ENCODE measurements at places on chromosomes 12 and 14. TPM values are rescaled to one million over a fixed set of nuclear protein-coding genes. Genes with fewer than 3 reads are reported as not detected.
A peak's percentile ranks its signal among the peaks of the same experiment; 100 is the strongest.

DNA sequence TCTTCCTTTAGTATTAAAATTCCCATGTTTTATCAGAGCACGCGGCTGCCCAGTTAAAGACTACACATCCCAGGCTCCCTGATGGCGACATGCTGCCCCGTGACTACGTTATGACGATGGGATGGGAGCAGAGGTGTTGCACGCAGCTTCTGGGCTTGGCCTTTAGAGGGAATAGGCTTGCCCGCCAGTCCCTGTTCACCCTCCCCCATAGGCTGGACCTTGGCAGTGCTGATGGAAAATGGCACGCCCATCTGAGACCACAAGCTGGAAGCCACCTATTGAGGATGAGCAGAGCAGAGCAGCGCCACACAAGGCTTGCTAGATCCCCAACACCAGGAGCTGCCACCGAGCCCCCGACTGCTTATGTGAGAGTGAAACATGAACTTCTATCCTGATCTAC, 24.7 kb downstream of the TTC7B start:
- DNase-seq = no peak
- no peak overlapping the region for H3K27ac ChIP-seq
- H3K4me3 ChIP-seq = no peak overlapping the region
- H3K36me3 ChIP-seq = no peaks in the 10 kb centered on the region

GRCh38 chr12:52024845-52025230, 18.1 kb downstream of the TAMALIN start:
- H3K4me3 ChIP-seq = no peak overlapping the region
- H3K27me3 ChIP-seq = peaks cover 5% of the 10 kb centered on the region
- no peak overlapping the region for H3K27ac ChIP-seq
- peaks cover 18% of the 10 kb centered on the region for H3K4me1 ChIP-seq
- H3K36me3 ChIP-seq = no peaks in the 10 kb centered on the region

- no peak for DNase-seq
- no peak overlapping the region for H3K27ac ChIP-seq
- no peak overlapping the region for H3K4me3 ChIP-seq
- no peaks in the 10 kb centered on the region for H3K4me1 ChIP-seq
Measured at GRCh38 chr12:51721282-51721940, 127.1 kb downstream of the FIGNL2 start.

DNA sequence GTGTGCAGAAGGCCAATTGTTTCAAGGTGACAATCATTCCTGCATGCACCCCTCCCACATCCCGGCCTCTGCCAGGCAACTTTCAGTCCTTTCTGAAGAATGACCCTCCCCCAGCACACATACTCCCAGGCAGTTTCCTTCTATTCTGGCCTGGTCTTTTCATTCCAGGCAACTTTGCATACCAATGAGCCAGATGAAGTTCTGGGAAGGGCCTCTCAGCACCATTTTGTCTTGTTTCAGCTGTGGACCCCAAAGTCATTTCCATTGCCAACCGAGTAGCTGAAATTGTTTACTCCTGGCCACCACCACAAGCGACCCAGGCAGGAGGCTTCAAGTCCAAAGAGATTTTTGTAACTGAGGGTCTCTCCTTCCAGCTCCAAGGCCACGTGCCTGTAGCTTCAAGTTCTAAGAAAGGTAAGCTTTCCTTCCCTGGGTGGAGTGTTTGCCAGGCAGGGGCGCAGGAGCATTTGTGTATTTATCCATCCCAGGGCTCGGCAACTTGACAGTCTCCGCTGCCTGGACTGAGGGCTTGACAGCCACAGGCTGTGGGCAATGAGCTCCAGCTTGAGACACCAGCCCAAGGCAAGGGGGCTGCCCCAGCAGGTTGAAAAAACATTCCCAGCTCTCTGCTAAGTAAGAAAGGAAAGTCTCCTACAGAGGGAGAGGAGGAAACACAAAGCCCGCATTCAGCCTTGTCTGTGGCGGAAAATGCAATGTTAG, 16.4 kb downstream of the BCL2L14 start:
- no peaks in the 10 kb centered on the region for H3K36me3 ChIP-seq
- peak; percentile 39 for DNase-seq
- H3K4me1 ChIP-seq = no peaks in the 10 kb centered on the region
- H3K27me3 ChIP-seq = no peaks in the 10 kb centered on the region

DNA sequence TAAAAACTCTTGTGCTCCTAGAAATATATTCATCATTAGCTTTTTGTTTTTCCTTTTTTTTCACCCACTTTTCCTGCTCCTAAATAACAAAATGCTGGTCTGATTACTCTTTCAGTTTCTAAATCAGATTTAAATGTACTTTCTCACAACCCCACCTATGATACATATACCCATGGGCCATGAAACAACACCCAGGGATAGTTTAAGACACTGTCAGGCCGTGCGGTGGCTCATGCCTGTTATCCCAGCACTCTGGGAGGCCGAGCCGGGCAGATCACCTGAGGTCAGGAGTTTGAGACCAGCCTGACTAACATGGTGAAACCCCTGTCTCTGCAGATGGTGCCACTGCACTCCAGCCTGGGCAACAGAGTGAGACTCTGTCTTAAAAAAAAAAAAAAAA, 1.6 kb upstream of the NUMB start:
- no peak overlapping the region for H3K27ac ChIP-seq
- peaks cover 10% of the 10 kb centered on the region for H3K4me1 ChIP-seq
- H3K4me3 ChIP-seq = no peak overlapping the region
- no peaks in the 10 kb centered on the region for H3K27me3 ChIP-seq
- H3K36me3 ChIP-seq = no peaks in the 10 kb centered on the region
- no peak for DNase-seq

DNA sequence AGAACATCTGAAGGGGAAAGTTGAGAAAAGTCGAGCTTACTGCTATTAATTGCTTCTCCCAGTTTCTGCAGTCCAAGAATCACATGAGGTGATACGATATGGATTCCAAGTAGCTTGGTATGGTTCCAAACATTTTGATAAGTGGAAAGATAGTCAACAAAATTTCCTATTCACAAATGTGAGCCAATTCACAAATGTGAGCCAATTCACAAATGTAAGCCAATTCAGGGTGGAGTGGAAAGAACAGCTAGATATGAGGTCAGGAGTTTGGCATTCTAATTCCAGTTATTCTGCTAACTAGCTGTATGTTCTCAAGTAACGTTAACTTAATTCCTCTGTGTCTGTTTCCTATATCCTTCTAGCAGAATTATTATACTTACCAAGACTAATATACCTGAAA, 37.6 kb upstream of the DHRS4 start:
- no peaks in the 10 kb centered on the region for H3K36me3 ChIP-seq
- H3K27me3 ChIP-seq = peaks cover 8% of the 10 kb centered on the region
- no peak for DNase-seq

DNA sequence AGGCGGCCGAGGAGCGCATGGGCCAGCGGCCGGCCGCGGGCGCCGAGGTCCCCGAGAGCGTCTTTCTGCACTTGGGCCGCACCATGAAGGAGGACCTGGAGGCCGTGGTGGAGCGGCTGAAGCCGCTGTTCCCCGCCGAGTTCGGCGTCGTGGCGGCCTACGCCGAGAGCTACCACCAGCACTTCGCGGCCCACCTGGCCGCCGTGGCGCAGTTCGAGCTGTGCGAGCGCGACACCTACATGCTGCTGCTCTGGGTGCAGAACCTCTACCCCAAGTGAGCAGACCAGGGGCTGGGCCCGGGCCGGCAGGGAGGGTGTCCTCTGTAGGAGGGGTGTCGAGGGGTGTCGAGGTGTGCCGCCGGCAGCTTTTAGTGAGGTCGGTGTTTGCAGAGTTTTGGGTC, 4.1 kb downstream of the TNFAIP2 start:
- H3K27me3 ChIP-seq = no peaks in the 10 kb centered on the region
- H3K36me3 ChIP-seq = no peaks in the 10 kb centered on the region
- no peak overlapping the region for H3K27ac ChIP-seq
- H3K4me3 ChIP-seq = no peak overlapping the region

GRCh38 chr14:61587081-61587713, 108.1 kb upstream of the HIF1A start:
- H3K4me1 ChIP-seq = peaks cover 51% of the 10 kb centered on the region

DRAM1 gene
- total RNA-seq = 0.08 TPM

GRCh38 chr14:52950410-52950897, 396 bp downstream of the FERMT2 start:
- H3K27me3 ChIP-seq = no peaks in the 10 kb centered on the region
- peak overlapping the region; percentile 100 for H3K4me3 ChIP-seq
- H3K36me3 ChIP-seq = 0 out of 2 replicates have a peak, but pooled peaks cover 3% of the 10 kb centered on the region
- peaks cover 13% of the 10 kb centered on the region for H3K4me1 ChIP-seq
- peak overlapping the region; percentile 74 for H3K27ac ChIP-seq

DNA sequence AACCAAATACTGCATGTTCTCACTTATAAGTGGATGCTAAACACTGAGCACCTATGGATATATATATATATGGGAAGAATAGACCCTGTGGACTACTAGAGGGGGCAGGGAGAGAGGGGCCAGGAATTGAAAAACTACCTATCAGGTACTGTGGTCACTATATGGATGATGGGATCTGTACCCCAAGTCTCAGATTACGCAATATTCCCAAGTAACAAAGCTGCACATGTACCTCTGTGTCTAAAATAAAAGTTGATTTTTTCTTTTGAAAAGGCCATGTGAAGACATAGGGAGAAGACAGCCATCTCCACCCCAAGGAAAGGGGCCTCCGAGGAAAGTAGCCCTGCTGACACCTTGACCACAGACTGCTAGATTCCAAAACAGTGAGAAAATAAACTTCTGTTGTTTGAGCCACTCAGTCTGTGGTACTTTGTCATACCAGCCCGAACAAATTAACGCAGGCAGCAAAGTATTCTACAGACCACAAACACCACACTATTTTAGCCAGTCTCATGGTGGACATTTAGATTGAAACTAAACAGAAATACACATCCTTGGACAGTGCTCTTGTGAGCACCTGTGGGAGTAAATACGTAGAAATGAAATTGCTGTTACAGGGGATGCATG, 197.1 kb downstream of the EFCAB11 start:
- no peaks in the 10 kb centered on the region for H3K36me3 ChIP-seq
- no peak overlapping the region for H3K4me3 ChIP-seq
- no peak overlapping the region for H3K27ac ChIP-seq
- DNase-seq = no peak

- no peak overlapping the region for H3K27ac ChIP-seq
- no peak for DNase-seq
- H3K36me3 ChIP-seq = no peaks in the 10 kb centered on the region
- H3K4me3 ChIP-seq = no peak overlapping the region
- H3K27me3 ChIP-seq = no peaks in the 10 kb centered on the region
- no peaks in the 10 kb centered on the region for H3K4me1 ChIP-seq
Measured at GRCh38 chr12:63238892-63239291, 87.9 kb upstream of the AVPR1A start.

All from SJCRH30 (cell line).